NCI-H2029 (cell line): ENCODE measurements at places on chromosomes 4 and X.

- DNase-seq = no peak
These were observed 7.1 kb upstream of the RGS12 start for GRCh38 chr4:3285558-3286334.

- peak; percentile 6 for DNase-seq
These were observed 762.8 kb downstream of the PDHA2 start for GRCh38 chr4:96602661-96603060.

- DNase-seq = no peak
These were observed 103.1 kb upstream of the LSM6 start for GRCh38 chr4:146072376-146072775.

- no peak for DNase-seq
These were observed 18.6 kb downstream of the PI4K2B start for GRCh38 chr4:25252230-25253070.

GRCh38 chrX:110341189-110342035 is 17.2 kb upstream of the RTL9 start:
- DNase-seq = no peak

DNA sequence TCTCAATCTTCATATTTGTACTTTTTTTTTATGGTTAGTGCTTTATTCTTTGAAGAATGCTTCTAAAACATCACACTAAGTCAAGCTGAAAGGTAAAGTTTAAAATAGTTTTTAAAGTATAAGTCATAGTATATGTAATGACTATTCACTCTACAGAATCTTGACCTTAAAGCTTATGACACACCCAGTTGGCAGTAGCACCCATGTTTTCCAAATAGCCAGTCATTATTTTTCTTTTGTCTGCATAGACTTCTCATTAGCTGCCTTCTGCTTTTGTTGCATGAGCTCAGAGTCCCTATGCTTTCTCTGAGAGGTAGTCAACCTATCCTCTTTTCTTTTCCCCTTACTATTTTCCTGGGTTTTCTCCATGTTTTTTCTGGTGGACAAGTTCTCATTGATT is 231.5 kb downstream of the PCDH18 start:
- no peak for DNase-seq

GRCh38 chr4:168095776-168096406 is 3.6 kb downstream of the ANXA10 start:
- DNase-seq = no peak

DNA sequence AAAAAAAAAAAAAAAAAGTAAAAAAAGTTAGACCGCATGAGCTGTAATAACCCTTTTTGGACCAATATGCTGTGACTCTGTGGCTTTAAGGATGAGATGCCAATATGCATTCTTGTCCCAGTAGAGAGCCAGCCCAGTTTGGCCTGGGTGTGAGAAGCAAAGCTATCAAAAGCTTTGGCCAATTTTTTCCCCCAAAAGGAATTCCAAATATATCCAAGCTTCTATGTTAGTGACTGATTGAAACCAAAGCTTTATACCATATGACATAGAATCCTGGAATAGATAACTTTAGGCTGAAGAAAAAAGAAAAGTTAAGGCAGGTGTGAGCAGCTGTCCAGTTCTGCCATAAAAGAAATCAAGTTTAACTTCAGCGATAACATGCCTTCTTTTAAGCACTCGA is 30.5 kb upstream of the RBPJ start:
- DNase-seq = no peak

GRCh38 chr4:1654216-1654955 is 29.7 kb downstream of the FAM53A start:
- no peak for DNase-seq

DNA sequence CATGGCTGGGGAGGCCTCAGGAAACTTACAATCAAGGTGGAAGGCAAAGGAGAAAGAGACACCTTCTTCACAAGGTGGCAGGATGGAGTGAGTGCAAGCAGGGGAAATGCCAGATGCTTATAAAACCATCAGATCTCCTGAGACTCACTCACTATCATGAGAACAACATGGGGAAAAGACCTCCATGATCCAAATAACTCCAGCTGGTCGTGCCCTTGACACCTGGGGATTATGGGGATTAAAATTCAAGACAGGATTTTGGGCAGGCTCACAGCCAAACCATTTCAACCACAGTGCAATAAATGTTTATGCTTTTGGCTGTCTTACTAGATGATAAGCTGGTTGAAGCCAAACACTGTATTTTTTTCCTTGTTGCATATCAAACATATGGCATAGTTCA is 1112.4 kb downstream of the STIM2 start:
- no peak for DNase-seq

GRCh38 chr4:95517576-95518345 is 31.0 kb downstream of the UNC5C start:
- DNase-seq = no peak

GRCh38 chrX:13081395-13082205 is 37.2 kb upstream of the FAM9C start:
- DNase-seq = no peak

DNA sequence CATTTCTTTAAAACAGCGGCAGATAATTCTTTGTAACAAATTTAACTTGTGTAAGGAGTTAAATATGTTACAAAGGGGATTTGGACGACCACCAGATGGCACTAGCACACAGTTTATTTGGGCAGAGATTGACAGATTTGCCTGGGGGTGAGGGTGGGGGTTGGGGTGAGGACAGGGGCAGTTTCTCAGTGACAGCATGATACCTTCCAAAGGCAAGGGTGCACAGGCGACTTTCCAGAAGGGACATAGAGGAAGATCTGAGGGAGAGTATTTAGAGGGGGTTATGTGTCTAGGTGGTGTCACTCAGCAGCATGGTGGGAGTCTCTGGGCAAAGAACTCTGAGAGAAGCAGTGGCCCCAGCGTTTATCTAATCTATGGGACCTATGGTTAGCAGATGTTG is 9.6 kb upstream of the TMA16 start:
- DNase-seq = no peak

GRCh38 chrX:43559644-43560043 is 96.5 kb upstream of the MAOA start:
- peak; percentile 31 for DNase-seq

- DNase-seq = no peak
These were observed 154.7 kb upstream of the BOD1L1 start for GRCh38 chr4:13782231-13782630.

GRCh38 chrX:38282049-38282448 is 45.3 kb downstream of the RPGR start:
- DNase-seq = no peak

- DNase-seq = no peak
These were observed 474.4 kb downstream of the RAPGEF2 start for GRCh38 chr4:159577241-159577640.

GRCh38 chrX:136819031-136819703 is 38.4 kb upstream of the ARHGEF6 start:
- DNase-seq = peak; percentile 1

DNA sequence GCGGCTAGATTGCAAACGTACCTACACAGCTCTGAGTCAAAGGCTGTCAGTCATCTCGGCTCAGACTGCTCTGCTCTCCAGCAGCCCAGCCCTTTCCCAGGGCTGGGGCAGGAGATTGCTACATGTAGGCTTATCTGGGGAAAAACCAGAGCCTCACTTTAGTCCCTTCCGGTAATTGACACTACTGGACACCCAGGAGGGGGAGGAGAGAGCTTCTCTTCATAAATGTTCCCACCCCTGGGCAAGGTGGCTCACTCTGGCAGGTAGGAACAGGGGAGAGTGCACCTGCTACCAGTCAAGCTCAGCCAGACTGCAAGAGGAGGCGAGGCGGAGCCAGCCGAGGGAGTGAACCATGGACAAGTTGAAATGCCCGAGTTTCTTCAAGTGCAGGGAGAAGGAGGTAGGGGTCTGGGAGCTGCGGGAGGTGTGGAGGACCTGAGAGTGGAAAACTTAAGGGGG is at the start of gene SLC6A14:
Gene SLC6A14, plus strand, starts transcription at position 249 of the 459 bp plus-strand sequence. Its CDS starts 104 bp downstream, at position 353.
- no peak for DNase-seq

DNA sequence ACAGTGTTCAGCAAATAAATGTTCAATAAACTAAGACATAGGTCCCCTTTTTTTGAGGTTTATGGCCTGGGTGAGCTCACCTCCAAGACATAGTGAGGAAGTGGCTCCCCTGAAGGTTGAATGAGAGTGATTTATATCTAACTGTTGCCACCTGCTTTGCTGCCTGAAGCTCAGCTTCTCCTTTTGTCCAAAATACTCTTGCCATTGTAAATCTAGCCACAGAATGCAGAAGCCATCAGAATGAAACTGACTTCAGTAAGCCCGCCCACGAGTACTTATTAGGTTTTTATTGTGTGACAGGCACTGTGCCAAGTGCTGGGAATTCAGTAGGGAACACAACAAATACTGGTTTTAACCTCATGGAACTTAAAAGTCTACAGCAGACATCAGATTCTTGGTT is 18.0 kb downstream of the SPINK2 start:
- DNase-seq = no peak

DNA sequence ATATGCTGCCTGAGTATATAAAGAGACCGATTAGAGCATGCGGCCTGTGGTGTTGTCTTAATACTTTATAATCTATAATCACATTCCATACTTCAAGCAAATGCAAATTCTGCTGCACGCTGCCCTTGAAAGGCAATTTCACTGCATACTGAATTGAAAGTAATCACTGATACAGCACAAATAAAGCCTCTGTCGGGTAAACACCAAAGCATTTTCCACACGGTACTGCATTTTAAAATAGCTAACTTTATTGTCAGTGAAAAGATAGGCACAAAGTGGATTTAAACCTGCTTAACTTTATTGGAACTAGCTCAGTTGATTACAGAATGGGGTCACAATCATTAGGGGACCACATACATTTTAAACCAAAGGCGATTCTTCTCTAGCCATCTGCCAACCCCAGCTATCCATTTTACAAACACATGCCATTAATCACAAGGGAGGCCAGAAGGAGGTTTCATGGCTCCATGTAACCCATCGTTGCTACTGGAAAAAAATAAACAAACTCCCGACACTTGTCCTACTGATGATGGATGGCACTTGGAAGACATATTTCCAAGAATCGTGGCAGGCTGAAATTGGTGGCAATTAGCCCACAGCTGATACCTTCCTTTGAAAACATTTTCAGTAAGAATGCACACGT is 65.9 kb downstream of the AMOT start:
- no peak for DNase-seq
